ENCODE measurements at places on chromosomes 2 and 18.

DNA sequence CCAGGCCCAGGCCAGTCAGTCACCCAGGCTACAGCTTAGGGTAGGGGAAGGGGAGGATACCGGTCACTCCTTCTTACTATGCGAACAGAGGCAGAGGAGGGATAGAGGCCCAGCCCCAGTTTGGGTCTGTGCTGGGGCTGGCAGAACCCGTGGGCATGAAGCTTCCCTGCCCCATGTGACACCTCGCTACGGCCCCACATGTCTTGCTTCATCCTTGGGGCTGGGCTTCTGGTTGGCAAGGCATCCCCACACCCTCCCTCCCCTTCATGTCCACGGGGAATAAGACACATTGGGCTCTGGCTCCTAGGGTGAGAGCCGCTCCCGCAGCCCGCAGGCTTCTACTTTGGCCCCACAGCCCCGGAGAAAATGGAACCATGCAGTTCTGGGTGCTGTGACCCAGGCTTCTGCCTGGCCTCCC, 32.4 kb downstream of the HS1BP3 start:
- no peak for DNase-seq

- DNase-seq = no peak
Measured at GRCh38 chr2:204753841-204754240, 208.6 kb downstream of the PARD3B start.

DNA sequence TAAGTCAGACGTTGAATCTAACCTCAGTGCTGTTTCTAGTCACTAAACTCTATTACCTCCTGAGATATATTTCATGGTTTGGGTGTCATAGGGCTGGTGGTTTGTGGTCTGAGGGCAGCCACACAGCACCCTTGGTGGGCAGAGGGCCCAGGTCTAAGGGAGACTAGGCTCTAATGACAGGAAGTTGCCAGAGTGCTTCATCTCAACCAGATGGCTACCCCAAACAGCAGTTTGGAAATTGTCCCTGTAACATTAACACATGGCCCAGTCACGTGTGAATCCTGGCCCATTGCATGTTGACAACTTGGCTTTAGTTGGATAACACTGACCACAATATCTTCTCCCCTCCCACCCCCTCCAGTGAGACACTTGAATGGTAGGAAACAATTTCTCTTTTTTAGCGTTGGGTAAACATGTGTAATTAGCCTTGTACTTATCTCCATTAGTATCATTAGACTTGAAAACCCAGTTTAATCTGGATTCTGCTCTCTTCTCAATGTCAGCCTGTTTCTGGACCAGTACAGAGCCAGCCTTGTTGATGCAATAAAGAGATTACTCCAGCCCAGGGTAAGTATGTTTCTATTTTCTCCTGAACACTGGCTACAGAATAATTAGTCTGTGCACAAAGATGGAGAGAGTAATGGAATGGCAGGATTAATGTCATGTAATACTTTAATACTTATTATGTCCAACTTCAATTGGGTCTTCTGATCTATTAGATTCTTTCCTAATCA, 187.8 kb upstream of the SIX3 start:
- peak; percentile 63 for DNase-seq

- DNase-seq = no peak
Measured at GRCh38 chr2:143171817-143172216, 42.6 kb downstream of the ARHGAP15 start.

- DNase-seq = no peak
Measured at GRCh38 chr2:32772638-32773447, 145.0 kb downstream of the TTC27 start.

DNA sequence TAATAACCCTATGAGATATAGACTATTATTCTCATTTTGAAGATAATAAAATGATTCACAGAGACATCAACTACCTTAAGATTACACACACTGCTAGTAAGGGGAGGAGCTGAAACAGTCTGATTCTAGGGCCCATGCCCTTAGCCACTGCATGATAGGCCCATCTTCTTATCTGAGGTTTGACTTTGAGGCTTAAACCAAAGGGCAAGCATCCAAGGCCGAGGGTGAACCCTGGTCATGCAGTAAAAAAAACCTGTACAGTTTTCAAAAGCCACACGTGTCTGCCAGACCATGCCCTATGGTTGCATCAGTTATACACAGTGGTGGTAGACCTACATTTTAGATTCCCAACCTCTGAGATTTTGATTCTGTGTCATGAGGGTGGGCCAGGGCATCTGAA, 44.8 kb downstream of the POLE4 start:
- DNase-seq = no peak

DNA sequence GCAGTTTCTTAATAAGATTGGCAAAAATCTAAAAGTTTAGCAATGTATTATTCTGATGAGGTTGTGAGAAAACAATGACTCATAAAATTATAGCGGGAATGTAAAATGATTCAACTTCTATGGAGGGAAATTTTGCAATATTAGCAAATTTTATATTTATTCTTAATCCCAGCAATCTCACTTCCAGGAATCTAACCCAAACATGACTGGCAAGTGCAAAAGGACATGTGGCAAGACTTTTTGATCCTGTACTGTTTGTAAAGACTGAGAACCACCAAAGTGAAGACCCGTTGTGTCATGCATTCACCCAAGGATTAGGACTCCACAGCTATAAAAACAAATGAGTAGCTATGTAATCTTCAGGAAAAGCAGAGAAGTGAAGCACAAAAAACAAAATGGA, 234.8 kb upstream of the KYNU start:
- DNase-seq = no peak

DNA sequence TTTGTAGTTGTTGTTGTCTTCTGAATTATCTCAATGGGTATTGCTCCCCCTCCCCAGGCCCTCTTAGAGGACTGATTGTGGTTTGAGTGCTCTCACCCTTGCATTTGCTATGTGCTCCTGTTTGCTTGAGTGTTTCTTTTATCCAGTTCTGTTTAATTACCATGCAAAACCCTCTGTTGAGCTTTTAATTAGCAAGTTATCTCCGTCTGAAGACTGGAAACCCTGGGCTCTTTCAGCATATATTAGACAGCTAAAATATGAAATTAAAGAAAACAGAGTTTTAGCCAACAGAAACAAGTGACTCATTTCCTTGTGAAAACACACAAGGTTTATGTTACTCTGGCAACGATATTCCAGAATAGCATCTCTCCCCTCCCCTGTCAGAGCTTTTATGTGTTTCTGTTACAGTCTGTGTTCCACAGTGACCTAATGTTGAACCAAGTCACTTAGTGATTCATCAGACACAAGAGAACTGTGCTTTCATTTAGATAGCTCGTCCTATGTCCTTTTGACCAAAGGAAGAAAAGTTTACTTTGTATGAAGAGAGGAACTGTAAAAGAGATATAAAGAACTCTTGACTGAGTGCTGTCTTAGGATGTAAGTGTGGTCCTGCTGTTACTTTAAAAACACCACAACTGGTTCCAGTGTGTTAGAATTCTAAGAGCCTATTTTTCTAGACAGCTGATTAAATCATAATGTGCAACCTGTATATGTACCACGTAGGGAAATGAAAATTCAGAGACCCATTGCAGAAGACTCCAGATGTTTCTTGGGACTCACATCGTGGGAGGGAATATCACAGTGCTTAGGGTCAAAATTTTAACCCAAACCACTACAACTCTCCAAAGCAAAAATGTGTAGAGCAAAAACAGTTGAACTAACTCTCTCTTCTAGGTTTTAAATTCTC, 172.8 kb upstream of the RBMS1 start:
- DNase-seq = no peak

GRCh38 chr2:54904836-54905235, 145.4 kb downstream of the RTN4 start:
- DNase-seq = no peak

Data from activated naive CD8-positive, alpha-beta T cell treated with anti-CD3 and anti-CD28 coated beads, Interleukin-2, amount 10 ng/mL, durations not matched to agents 7 days and 5 days (primary cell).